ENCODE measurements at places on chromosomes 4 and X.

GRCh38 chr4:143617994-143618679 is 82.3 kb downstream of the FREM3 start:
- no peak for DNase-seq

DNA sequence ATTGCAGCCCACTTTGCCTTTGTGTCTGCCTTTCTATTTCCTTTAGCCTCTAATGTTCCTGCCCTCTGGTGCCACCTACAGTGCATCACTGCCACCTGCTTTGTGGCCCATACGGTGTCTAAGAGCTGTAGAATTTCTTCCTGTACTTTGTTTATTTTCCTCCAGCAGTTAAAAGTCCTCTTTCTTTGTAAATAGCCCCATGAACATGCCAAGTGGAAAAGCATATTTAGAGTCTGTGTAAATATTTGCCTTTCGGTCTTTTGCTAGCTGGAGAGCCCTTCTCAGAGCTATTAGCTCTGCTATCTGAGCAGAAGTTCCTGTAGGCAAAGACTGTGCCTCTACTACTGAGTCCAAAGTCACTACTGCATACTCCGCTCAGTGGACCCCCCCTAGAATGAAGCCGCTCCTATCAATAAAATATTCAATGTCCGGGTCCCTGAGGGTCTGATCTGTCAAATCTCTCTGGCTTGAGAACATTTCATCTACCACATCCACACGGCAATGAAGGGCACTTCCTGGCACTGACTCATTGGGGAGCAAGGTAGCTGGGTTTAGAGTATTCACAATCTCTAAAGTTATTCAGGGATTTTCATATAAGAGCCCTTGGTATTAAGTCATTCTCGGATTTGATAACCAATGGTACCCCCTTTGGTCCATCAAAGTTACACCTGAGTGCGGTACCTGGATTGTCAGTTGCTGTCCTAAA is 36.3 kb downstream of the SULT1E1 start:
- DNase-seq: no peak

GRCh38 chr4:39975488-39976089 is 2.1 kb downstream of the PDS5A start:
- DNase-seq: no peak

DNA sequence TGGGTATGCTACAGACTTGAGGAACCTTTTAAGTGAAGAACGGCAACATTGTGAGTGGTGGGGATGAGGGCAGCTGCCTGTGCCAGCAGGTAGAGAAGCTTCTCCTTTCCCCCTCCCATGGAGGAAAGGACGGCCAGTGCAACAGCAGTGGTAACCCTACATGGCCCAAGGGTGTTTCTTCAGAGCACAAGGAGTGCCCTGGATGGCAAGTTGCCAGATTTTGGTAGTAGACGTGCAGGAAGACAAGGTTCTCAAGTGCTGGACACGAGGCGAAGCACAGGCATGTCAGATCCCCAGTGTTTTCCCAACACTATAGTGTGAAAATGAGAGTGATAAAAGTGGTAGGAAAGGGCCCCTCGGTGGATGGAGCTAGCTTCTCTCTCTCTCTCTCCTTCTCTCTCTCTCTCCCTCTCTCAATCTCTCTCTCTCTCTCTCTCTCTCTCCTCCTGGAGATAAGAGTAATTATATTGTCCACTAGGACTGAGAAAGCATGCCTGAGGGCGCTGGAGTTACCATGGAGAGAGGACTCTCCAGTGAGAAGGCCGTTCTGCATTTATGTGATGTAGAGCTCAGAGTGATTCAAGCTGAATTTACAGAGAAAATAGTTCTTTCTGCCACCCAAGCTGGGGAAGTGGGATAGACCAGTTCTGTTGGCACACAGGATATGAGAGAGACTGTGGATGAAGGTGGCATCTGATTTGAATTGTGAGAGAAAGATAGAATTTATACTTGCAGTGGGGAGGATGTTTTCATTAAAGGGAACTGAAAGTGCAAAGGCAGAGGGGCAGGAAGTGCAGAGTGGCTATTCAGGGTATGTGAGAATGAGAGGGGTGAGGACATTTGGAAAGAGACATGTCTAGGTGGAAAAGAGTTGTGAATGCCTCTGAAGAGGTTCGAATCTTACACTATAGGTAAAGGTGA is 25.7 kb upstream of the TRPC3 start:
- DNase-seq: no peak

GRCh38 chr4:85828027-85828890 is 353.3 kb downstream of the ARHGAP24 start:
- no peak for DNase-seq

DNA sequence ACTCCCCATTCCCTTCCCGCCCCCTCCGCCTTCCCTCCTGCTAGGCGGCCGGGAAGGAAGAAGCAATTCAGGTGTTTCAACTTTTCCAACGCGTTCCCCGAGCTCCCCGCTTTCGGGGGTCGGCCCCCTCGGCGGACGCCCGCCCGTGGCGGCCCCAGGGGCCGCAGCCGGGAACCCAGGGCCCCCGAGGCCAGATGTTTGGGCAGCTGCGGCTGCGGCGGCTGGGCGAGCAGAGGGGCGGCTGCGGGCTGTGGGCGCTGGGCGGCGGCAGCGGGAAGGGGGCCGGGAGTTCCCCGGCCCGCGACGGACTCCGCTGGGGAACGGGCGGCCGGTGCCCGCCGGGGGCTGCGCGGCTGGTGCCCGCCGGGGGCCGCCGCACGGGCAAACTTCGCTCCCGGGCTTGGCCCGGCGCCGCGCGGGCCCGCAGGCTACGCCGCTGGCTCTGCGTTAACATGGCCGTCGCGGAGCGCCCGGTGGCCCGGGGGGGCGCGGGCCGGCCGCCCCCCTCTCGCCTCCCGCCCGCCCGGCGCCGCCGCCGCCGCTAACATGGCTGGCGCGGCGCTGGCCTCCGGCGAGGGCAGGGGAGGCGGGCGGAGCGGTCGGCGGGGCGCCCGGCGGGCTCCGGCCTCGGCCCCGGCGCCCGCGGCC is 510 bp downstream of the HMGB3 start:
- DNase-seq: peak; percentile 9

DNA sequence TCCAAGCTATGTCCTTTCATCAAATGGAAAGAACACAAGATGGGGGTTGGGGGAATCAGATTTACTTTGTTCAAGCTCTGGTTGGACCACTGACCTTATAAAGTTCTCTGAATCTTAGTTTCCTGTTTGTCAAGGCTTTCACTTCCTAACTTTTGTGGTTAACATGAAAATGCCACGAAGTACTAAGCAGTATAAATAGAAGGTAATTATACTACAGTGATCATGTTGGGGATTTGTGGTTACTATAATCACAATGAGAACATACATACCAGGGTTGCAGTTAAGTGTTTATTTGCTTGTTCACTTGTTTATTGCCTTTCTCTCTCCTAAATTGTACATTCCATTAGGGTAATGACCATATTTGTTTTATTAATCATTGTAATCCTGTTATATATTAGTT is 53.2 kb downstream of the SPRY1 start:
- no peak for DNase-seq
